ENCODE measurements at places on chromosomes 7 and 10.
A peak's percentile ranks its signal among the peaks of the same experiment; 100 is the strongest.

- no peak for DNase-seq
These were observed 57.8 kb downstream of the AUTS2 start for GRCh38 chr7:69656077-69656476.

DNA sequence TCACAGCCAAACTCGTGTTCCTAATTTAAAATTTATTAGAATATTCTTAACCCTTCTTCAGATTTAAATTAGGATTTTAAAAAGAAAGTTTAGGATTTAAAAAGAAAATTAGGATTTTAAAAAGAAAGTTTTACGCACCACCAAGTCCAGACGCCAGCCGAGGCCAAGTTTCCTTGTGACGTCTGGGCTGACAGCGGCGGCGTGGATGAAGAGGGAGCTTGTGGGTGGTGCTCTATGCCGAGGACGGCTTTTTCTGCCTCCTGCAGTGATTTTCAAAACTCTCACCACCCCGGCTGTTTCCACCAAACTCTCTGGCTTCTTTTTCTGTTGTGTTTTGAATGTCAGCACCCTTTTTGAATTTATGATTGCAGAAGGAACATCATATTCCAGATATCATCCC, 252.9 kb downstream of the DNAJB6 start:
- DNase-seq, result no peak

- no peak for DNase-seq
These were observed 40.9 kb downstream of the NSUN6 start for GRCh38 chr10:18610517-18610916.

DNA sequence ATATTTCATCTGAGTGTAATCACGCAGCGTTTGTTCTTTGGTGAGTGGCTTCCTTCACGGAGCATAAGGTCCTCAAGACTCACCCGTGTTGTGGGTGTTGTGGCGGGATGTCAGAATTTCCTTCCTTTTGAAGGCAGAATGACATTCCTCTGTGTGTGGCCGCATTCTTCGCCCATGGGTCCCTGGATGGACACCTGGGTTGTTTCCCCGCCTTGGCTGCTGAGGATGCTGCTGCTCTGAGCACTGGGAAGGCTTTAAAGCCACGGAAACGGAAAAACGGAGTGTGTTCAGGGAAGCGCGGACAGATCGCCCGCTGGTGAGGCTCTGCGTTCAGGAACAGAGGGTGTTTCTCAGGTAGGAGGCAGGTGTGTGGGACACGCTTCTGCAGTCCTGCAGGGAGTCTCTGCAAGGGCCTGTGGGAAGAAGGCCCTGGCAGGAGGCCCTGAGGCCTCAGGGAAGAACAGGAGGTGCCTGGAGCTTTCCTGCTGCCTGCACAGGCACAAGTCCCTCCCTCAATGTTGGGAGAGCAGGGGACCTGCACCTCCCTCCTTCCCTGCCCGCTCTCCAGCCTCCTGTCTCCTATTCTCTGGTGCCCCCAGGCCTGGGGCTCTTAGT, 35.7 kb upstream of the SHH start:
- DNase-seq, result no peak

GRCh38 chr7:114426382-114426781, 11.8 kb downstream of the FOXP2 start:
- no peak for DNase-seq

DNA sequence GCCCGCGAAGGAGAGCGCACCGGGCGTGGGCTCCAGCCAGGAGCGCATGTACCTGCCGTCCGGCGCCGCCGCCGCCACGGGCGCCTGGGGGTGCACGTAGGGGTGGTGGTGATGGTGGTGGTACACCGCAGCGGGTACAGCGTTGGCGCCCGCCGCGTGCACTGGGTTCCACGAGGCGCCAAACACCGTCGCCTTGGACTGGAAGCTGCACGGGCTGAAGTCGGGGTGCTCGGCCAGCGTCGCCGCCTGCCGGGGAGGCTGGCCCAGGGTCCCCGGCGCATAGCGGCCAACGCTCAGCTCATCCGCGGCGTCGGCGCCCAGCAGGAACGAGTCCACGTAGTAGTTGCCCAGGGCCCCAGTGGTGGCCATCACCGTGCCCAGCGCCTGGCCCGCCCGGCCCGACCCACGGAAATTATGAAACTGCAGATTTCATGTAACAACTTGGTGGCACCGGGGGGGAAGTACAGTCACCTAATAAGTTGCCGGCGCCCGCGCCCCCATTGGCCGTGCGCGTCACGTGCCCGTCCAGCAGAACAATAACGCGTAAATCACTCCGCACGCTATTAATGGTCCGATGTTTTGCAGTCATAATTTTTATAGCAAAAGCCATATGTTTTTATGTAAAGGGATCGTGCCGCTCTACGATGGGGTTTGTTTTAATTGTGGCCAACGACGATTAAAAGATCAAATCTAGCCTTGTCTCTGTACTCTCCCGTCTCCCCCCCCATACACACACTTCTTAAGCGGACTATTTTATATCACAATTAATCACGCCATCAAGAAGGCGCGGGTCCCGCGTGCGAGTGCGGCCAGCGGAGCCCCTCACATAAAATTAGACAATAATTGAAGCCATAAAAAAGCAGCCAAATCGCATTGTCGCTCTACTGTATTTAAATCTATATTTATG, at the start of gene HOXA9:
Gene HOXA9 (minus strand): TSS at position 449 of the 907 bp plus-strand sequence. CDS start 80 bp downstream, at position 369.
- DNase-seq, result peak; percentile 97
